ENCODE measurements at places on chromosomes 16 and 17.

- no peak for DNase-seq
Measured at GRCh38 chr17:43667947-43668348, 6.2 kb upstream of the MEOX1 start.

GRCh38 chr17:78108726-78109488 lies 19.6 kb downstream of the TMC6 start:
- peak; percentile 78 for DNase-seq

GRCh38 chr17:7887038-7887481 lies 1.5 kb upstream of the CHD3 start:
- no peak for DNase-seq

DNA sequence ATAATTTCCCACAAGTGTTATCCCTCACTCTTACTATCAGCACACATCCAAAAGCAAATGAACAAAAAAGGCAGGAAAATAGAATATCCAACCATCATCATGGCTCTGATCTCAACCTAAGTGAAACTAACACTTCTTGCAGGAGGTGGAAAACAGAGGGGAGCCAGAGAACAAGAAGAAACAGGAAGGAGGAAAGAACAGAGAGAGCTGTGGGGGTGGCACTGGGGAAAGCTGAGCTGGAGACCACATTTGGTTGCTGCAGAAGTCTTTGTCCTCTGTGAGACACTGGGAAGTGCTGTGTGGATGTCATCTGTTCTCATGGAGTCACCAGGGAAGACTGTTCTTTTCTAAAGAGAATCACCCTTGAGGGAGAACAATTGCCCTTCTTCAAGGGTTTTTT lies 34.7 kb downstream of the GRB7 start:
- DNase-seq = no peak

- no peak for DNase-seq
Measured at GRCh38 chr16:57688487-57688986, 6.1 kb upstream of the DRC7 start.

DNA sequence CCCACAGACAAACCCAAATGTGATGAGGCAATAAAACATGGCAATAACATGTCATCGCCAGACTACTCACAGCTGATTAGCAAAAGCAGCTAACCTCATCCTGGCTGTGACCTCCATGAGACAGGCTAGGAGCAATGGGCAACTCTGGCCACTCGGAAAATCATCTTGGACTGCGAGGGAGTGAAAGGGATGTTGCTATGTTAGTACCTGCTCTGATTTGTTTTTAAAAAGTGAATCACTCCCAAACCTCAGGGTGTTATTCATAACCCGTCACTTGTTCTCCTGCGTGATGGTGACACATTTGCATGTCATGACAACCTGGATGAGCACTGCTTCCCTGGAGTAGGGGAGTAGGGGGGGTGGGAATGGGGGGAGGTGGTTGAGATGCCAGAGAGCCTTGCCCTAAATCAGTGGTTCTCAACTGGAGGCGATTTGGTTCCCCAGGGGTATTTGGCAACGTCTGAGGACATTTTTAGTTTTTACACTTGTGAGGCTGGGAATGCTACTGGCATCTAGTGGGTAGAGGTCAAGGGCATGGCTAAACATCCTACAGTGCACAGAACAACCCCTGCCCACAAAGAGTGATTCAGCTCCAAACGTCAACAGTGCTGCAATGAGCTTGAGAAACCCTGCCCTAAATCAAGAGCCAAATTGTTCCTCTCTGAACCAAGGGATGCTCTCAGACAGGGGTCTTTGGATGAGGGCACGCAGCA lies 241.7 kb downstream of the SOX9 start:
- DNase-seq = no peak

DNA sequence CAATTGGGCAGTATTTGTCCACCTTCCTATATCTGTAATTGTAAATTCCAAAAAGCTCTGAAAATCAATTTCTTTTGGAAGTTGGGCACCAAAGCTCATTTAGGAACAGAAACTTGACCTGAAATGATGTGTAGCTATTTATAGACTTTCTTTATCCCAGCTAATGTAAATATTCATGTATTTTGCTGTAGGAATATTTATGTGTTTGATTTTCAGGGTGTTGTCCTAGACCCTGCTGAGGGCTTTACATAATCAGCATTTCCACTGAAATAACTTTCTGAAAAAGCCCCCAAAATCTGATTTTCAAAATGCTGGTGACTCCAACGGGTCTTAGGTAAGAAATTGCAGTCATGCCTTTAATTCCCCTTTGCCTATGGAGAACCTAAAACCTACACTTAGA lies 4.1 kb downstream of the RBFOX1 start:
- DNase-seq = no peak

- no peak for DNase-seq
Measured at GRCh38 chr17:57993471-57994365, 5.7 kb upstream of the VEZF1 start.

- peak; percentile 53 for DNase-seq
Measured at GRCh38 chr17:33164169-33164881, 128.8 kb downstream of the ASIC2 start.

DNA sequence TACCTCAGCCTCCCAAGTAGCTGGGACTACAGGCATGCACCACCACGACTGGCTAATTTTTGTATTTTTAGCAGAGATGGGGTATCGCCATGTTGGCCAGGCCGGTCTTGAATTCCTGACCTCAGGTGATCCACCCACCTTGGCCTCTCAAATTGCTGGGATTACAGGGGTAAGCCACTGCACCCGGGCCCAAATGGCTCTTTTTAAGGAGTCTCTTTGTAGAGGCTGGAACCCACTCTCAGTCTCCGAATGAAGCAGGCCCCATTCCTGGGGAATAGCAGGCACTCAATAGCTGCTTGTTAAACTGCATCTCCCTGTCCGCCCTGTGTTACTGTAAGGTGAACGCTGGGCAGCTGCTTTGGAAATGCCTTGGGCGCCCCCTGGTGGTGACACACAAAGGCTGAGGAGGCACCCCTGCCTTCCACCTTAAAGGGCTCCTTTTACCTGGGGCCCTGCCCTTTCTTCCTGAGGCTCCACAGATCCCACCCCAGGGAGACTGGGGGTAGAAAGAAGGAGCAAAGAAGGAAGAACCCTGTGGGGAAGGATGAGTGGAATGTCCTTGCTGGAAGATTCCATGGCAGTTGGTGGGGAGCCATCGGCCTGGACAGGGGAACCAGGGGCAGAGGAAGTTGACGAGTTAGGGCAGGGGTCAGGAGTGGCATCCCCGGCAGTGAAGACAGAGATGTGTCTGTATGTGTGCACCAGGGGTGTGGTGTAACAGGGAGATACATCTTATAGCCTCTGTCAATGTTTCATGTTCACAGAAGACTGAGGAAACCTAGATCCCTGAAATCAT lies 6.1 kb upstream of the SP2 start:
- no peak for DNase-seq

All from cerebellar nuclear complex (tissue), 1 donor.